ENCODE measurements at places on chromosomes 4 and X.

DNA sequence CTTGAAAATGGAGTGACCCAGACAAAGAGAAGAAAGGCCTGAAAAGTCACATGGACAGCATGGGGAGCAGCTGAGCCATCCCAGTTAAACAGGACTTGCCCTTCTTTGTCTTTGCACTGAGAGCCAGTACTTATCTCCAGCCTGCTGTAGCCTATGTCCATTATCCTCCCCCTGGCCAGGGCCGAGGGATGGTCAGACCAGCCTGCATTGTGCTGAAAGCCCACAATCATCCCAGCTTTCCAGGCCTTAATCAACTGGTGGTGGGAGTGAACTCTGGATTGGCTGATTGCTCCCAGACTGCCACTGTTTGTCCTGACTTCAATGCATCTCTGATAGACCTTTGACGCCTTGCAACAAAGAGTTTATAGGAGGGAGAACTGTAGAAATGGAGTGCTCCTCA lies 453.1 kb downstream of the EPHA5 start:
- H3K4me1 ChIP-seq: no peaks in the 10 kb centered on the region
- H3K27me3 ChIP-seq: no peaks in the 10 kb centered on the region
- no peak overlapping the region for H3K27ac ChIP-seq
- H3K36me3 ChIP-seq: no peaks in the 10 kb centered on the region

- no peak overlapping the region for H3K4me3 ChIP-seq
- no peak for DNase-seq
- no peaks in the 10 kb centered on the region for H3K27me3 ChIP-seq
- peaks cover 1% of the 10 kb centered on the region for H3K36me3 ChIP-seq
Measured at GRCh38 chrX:390459-390858, 3.8 kb upstream of the PPP2R3B start.

DNA sequence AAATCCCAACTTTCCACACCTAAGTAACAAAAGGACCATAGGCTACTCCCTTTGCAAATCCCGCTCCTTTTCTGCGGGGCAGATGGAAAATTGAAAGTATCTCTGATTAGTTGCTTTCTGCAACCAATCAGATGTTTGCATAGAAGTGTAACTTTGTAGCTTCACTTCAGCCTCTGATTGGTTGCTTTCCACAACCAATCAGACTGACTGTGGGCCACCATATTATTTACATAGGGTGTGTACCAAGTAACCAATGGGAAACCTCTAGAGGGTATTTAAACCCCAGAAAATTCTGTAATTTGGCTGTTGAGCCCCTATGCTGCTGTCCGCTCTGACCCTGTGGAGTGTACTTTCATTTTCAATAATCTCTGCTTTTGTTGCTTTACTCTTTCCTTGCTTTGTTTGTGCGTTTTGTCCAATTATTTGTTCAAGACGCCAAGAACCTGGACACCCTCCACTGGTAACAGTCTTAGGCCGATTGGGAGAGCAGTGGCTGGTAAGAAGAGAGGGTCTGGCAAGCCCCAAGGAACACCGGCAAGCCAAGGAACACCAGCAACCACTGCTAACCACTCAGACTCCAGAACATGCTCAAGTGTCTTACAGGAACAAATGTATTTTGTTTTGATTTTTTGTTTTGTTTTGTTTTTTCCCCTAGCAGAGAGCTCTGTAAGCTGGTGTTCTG lies 125.5 kb upstream of the MAP3K15 start:
- H3K27me3 ChIP-seq: no peaks in the 10 kb centered on the region
- no peak for DNase-seq
- no peak overlapping the region for H3K4me3 ChIP-seq
- peaks cover 12% of the 10 kb centered on the region for H3K36me3 ChIP-seq
- H3K27ac ChIP-seq: no peak overlapping the region

GRCh38 chrX:115360220-115360781 lies 70.8 kb downstream of the LUZP4 start:
- no peaks in the 10 kb centered on the region for H3K36me3 ChIP-seq
- H3K27ac ChIP-seq: no peak overlapping the region
- peaks cover 2% of the 10 kb centered on the region for H3K27me3 ChIP-seq
- no peak overlapping the region for H3K4me3 ChIP-seq
- no peaks in the 10 kb centered on the region for H3K4me1 ChIP-seq

GRCh38 chr4:26819478-26820095 lies 41.1 kb upstream of the STIM2 start:
- H3K27ac ChIP-seq: no peak overlapping the region
- no peak overlapping the region for H3K4me3 ChIP-seq
- H3K27me3 ChIP-seq: peaks cover 39% of the 10 kb centered on the region
- H3K4me1 ChIP-seq: peaks cover 28% of the 10 kb centered on the region
- DNase-seq: no peak

GRCh38 chr4:128228845-128229795 lies 58.5 kb downstream of the PGRMC2 start:
- no peak overlapping the region for H3K4me3 ChIP-seq
- no peak overlapping the region for H3K27ac ChIP-seq
- DNase-seq: no peak
- peaks cover 2% of the 10 kb centered on the region for H3K27me3 ChIP-seq

GRCh38 chr4:102104278-102104677 lies 241.0 kb downstream of the SLC39A8 start:
- no peak for DNase-seq
- peaks cover 10% of the 10 kb centered on the region for H3K36me3 ChIP-seq
- no peak overlapping the region for H3K4me3 ChIP-seq
- H3K27ac ChIP-seq: no peak overlapping the region
- peaks cover 3% of the 10 kb centered on the region for H3K27me3 ChIP-seq

GRCh38 chrX:43898406-43899035 lies 16.3 kb upstream of the MAOB start:
- no peaks in the 10 kb centered on the region for H3K36me3 ChIP-seq
- DNase-seq: no peak
- no peaks in the 10 kb centered on the region for H3K4me1 ChIP-seq
- no peak overlapping the region for H3K4me3 ChIP-seq
- H3K27me3 ChIP-seq: peaks cover 1% of the 10 kb centered on the region

DNA sequence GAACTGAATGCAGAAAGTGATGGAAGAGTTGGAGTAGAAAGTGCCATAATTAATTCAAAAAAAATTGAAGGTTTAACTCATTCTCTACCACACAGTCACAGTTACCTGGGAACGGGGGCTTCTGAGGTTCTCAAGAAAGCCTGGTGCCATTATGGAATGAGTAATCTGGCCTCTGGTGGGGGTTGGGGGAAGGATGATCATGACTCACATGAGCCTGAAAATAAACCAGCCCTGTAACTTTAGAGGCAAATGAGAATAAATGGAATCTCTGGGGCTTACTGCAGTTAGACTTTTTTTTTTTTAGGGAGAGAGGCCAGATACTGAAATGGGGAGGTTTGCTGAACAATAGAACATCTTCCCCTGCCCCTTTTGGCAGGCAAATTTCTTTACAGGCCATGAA lies 55.3 kb downstream of the SOD3 start:
- no peak overlapping the region for H3K27ac ChIP-seq
- H3K4me3 ChIP-seq: no peak overlapping the region
- peaks cover 8% of the 10 kb centered on the region for H3K27me3 ChIP-seq
- H3K4me1 ChIP-seq: no peaks in the 10 kb centered on the region
- DNase-seq: no peak

DNA sequence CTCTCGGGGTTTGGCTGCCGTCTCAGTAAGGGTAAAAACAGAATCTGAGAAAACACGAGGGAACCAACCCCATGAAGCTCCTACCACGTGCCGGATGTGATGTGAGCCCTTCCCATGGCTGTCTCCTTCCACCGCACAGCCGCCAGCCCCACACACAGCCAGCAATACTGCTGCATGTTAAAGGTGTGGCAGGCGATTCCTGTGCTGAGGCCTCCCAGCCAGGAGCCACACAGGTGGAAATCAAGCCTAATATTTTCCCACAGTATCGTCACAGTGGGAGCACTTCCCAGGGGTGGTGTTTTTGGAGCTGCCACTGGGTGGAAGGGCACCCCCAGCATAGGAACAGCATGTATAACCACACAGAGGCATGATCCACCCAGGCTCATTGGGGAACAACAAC lies 77.5 kb downstream of the SLC2A9 start:
- H3K27me3 ChIP-seq: no peaks in the 10 kb centered on the region
- DNase-seq: no peak
- no peak overlapping the region for H3K4me3 ChIP-seq
- H3K4me1 ChIP-seq: no peaks in the 10 kb centered on the region

GRCh38 chrX:43661521-43662240 lies 5.6 kb downstream of the MAOA start:
- no peak overlapping the region for H3K4me3 ChIP-seq
- DNase-seq: no peak
- no peak overlapping the region for H3K27ac ChIP-seq
- no peaks in the 10 kb centered on the region for H3K36me3 ChIP-seq

- no peaks in the 10 kb centered on the region for H3K36me3 ChIP-seq
- H3K27ac ChIP-seq: no peak overlapping the region
- H3K4me1 ChIP-seq: no peaks in the 10 kb centered on the region
- H3K4me3 ChIP-seq: no peak overlapping the region
- DNase-seq: no peak
- no peaks in the 10 kb centered on the region for H3K27me3 ChIP-seq
Measured at GRCh38 chr4:37415845-37416369, 171.4 kb downstream of the NWD2 start.

DNA sequence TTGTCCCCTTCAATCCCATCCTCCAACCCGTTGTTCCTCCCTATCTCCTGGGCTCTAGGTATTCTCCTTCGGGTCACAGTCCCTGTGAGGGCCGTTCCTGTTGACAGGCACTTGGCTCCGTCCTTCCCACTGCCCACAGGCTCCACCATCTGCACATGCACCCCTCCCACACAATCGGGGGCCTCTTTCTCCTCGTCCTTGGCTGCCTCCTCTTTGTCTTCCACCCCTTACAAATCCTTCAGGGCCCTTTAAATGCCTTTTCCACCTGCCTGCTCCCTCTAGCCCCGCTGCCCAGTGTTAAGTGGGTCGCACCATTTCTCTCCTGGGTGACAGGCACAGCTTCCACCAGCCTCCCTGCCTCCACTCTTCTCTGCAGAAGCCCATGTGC lies 2.7 kb upstream of the AVPR2 start:
- DNase-seq: no peak
- peak overlapping the region; percentile 77 for H3K4me3 ChIP-seq
- H3K27ac ChIP-seq: peak overlapping the region; percentile 90
- H3K27me3 ChIP-seq: no peaks in the 10 kb centered on the region

DNA sequence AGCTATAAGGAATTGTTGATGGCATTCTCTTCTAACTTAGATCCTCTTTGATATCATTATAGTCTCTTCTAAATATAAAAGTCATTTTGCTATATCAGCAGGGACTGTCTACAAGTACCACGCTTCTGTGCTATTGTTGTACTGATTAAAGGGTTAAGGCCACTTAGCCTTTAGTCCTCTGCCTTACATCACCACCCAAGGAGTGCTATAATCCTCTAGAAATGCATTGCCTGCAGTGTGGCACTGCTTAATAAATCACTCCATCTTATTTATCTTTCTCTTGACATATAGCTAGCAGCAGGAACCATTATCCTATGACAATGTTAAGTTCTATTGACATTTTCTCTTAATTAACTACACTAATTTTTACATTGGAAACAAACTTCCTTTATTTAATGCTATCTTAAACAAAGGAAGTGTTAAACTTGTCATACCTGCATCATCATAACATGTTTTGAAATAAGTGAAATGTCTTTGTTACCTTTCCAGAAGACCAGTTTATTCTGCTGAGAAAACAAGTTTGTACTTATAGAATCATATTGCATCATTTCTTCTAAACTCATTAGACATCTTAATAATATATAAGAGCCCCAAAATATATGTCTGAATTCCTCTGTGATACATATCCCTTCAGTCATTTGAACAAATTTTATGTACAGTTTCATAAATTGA lies 360.9 kb upstream of the ATOH1 start:
- H3K4me3 ChIP-seq: no peak overlapping the region
- no peaks in the 10 kb centered on the region for H3K4me1 ChIP-seq
- no peak overlapping the region for H3K27ac ChIP-seq
- no peaks in the 10 kb centered on the region for H3K36me3 ChIP-seq

DNA sequence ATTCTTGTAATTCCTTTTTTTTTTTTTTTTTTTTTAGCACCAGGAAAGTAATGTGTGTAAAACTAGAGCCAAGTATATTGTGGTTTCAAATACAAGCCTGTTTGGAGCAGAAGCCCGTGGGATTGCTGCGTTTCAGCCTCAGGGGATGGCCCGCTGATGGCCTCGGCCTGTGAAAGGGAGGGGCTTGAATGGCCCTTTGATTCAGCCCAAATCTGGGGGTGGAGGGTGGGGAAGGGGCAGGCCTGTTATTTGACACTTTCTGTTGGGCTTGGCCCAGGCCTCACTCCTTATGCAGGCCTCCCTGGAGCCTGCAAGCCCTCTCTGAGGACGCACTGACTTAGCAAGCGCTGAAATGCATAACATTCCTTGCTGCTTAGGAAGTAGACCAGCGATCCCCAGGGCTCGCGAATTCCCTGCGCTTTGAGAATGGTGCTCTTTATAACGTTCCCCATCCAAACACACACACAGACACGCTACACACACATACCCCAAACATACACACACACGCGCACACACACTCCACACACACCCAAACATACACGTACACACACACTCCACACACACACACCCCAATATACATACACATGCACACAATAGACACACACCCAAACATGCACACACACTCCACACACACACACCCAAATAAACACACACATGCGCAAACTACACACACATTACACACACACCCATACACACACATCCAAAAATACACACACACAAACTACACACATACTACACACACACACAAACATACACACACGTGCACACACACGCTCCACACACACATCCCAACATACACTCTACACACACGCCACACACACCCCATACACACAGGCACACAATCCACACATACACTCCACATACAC lies 29.6 kb downstream of the TLR10 start:
- H3K27ac ChIP-seq: no peak overlapping the region
- H3K4me3 ChIP-seq: no peak overlapping the region
- peaks cover 3% of the 10 kb centered on the region for H3K4me1 ChIP-seq
- DNase-seq: no peak
- H3K36me3 ChIP-seq: peaks cover 5% of the 10 kb centered on the region

DNA sequence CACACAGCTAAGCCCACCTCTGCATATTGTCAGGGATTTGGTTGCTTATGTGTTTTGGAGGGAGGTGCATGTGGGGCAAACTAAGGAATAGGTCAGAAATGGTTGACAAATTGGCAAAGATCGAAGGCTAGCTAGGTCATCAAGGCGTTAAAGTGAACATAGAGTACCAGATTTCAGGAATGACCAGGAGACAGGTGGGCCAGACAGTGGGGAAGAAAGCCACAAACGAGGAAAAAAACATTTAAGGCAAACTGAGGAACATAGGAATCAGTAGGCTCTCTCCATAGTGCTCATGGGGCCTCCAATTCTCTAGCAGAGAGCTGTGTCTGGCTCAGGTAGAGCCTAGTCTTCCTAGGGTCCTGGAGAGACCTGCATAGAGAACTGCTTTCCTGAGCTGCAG lies 57.4 kb downstream of the CNGA2 start:
- peaks cover 2% of the 10 kb centered on the region for H3K4me1 ChIP-seq
- peaks cover 6% of the 10 kb centered on the region for H3K27me3 ChIP-seq
- H3K27ac ChIP-seq: no peak overlapping the region
- no peak overlapping the region for H3K4me3 ChIP-seq
- no peaks in the 10 kb centered on the region for H3K36me3 ChIP-seq

DNA sequence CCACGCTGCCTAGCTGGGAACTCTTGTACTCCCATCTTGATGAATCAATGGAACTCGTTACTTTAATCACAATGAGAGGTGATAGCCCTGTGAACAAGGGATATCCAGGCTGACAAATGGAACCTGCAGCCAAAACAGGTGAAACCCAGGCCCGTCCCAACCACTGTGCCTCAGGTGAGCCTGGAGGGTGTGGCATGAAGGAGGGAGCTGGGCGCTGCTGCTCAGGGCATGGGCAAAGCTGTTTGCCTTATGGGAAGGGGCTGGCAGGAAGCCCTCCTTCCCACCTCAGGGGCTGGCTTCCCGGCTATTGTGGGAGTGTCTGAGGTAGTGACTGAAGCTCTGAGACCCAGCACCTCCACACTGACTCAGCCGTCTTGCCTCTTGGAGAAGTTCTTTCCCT lies 209.4 kb upstream of the ATP6AP2 start:
- DNase-seq: no peak
- no peaks in the 10 kb centered on the region for H3K36me3 ChIP-seq
- no peak overlapping the region for H3K27ac ChIP-seq

Data from memory B cell (primary cell).